ENCODE measurements at places on chromosomes 13 and 19. TPM values are rescaled to one million over a fixed set of nuclear protein-coding genes. Genes with fewer than 3 reads are reported as not detected.

GRCh38 chr13:24624801-24625231, 55.4 kb upstream of the ATP12A start:
- no peak for DNase-seq

GRCh38 chr19:32343550-32344262, 1.7 kb upstream of the ZNF507 start:
- no peak for DNase-seq

DNA sequence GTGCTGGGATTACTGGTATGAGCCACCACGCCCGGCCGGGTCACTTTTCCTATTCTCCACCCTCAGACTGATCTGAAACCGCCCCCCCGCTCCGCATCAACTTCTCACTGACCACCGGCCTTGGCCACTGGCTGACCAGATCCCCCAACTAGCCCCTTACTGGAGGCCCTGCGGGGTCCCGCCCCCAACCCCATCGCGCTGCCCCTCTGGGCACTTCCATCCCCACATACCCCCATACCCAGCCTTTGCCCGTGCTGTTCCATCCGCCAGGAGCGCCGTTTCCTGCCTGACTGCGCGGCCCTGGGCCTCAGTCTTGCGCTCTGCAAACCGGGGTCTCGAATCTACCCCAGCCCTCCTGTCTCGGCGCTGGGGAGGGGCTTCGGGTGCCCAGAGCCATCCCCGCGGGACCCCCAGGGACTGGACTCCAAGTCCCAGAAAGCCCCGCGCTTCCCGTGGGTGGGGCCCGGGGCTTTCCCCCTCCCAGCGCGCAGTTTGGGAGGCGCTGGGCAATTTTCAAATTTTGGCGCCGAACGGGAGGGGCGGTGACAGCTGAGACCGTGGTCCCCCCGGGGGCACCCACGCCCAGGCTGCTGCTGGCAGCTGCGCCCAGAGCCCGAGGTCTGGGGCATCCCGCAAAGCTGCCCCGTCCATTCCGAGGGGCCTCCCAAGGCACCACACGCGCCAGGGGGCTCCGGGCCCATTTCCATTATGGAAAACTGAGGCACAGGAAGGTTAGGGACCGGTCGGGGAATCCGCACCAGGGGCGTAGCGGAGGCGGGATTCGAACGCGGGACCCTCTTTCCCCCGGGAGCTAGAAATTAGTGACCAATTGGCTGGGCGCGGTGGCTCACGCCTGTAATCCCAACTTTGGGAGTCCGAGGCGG, 5.2 kb upstream of the LMNB2 start:
- peak; percentile 71 for DNase-seq

GRCh38 chr19:45483033-45483432, 13.8 kb downstream of the RTN2 start:
- no peak for DNase-seq

DNA sequence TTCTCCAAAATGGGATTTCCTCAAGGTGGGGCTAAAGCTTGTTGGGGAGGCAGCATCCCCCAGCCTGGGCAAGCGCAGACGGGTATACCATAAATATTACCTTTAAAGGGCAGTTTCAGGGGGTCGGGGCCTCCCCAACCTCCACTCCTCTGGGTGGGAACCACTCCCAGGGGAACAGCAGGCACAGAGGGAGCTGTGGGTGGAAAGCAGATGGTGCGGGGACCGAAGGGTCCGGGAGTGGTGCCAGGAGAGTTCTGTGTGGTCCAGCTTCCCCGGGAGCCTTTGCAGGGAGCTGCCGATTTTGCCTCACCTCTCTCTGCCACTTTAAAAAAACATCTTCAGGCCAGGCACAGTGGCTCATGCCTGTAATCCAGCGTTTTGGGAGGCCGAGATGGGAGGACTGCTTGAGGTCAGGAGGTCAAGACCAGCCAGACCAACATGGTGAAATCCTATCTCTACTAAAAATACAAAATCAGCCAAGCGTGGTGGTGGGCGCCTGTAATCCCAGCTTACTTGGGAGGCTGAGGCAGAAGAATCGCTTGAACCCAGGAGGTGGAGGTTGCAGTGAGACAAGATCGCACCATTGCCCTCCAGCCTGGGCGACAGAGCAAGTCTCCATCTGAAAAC, 5.5 kb downstream of the MAST3 start:
- DNase-seq: no peak

DNA sequence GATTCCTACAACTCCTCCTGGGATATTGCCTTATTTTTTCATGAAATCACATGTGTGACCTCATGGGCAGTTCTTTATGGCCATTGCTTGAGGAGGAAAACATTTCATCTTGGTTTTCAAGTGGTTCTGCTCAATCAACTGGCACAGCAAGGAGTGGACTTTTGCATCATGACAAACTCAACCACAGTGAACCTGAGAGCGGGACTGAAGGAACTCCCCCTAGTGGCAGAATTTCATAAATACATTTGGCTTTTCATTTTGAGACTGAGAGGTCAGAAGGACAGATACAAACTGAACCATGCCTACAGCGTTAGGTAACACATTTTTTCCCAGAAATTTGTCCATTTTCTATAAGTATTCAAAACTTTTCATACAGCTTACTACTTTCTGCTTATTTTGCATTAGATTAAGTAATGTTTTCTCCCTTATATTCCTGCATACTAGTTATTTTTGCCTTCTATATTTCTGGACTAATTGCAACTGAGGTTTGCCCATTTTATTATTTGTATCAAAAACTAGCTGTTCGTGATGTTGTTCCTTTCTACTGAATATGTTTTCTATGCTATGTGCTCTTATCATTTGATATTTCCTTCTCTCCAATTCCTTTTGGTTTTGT, 13.4 kb upstream of the SIGLEC12 start:
- peak; percentile 55 for DNase-seq

GRCh38 chr13:110097013-110097412, 209.9 kb downstream of the COL4A1 start:
- no peak for DNase-seq

The ZNF699 gene
- 4.7 TPM for total RNA-seq

The TOMM40 gene
- 101 TPM for total RNA-seq

The TMEM147 gene
- 76.1 TPM for total RNA-seq

The NLRP4 gene
- total RNA-seq: not detected

Data from endothelial cell of umbilical vein (primary cell).